Stimulated activated CD4-positive, alpha-beta T cell treated with anti-CD3 and anti-CD28 coated beads, Interleukin-1b, Interleukin-23, amount 100 ng/mL, for 1 hour (primary cell): ENCODE measurements at places on chromosomes 1 and 21.

DNA sequence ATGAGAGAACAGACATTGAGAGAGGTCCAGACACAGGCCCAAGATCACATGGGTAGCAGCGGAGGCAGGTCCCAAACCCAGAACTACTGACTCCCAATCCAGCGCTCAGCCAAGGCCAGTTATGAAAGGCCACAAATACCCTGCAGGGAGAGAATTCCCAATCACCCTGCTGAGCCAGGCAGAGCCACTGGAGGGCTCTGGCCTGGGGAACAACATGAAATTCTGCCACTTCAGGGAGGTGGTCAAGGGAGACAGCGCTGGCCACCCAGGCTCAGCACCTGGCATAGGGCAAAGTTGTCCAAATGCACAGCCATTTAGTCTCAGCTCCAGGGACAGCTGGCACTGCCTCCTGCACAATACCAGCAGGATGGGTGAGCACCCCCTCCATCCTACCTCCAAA is 27.5 kb downstream of the SLC9A1 start:
- no peak for DNase-seq

DNA sequence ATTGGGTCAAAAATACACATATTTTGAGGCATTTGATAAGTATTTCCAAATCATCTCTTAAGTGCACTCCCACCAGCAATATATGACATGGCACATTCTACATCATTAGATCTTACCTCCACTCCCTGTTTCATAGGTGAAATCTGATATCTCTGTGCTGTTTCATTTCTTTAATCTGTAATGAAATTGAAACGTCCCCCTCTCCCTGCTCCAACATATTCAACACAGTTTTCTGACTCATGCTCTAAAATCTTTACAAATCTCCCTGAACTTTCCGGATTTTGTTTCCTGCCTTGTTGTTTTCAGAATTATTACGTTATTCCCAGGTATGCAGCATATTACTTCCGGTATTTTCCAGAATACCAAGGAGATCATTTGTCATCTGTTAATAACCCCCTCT is 66.1 kb upstream of the AKT3 start:
- DNase-seq = no peak

DNA sequence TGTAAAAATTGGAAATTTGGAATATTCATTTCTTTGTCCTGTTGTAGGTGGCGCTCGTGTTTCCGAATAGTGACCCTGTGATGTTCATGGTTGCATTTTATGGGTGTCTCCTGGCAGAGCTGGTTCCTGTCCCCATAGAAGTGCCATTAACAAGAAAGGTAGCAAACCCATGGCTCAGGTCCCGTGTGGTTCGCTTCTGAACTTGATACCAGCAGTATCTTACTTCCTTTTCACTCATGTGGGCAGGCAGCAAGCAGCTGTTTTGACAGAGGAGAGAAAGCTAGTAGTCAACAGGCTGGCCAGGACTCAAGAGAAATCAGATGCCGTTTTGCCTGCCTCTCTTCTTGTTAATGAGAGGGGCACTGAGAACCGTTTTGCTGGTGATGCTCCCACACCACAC is 72.8 kb downstream of the S100B start:
- DNase-seq = no peak

- DNase-seq = no peak
Observed at GRCh38 chr1:13871886-13872285, 171.9 kb downstream of the PRDM2 start.

DNA sequence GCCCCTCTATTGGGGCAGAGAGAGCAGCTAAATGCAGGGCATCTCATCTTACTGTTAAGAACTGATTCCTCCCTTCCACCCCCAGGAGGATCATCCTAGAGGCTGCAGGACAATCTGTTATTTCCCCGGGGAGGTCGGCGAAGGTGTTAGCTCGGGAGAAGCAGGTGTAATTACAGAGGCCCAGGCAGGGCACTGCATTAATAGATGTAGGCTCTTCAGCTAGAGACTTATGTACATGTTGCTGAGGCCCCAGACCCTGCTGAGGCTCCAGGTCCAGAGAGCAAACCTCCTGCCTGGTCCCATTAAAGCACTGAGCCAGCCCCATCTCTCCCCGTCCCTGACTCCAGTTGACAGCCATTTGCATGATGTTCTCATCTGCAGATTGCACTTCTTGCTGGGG is 320.3 kb upstream of the VAMP3 start:
- DNase-seq = no peak

DNA sequence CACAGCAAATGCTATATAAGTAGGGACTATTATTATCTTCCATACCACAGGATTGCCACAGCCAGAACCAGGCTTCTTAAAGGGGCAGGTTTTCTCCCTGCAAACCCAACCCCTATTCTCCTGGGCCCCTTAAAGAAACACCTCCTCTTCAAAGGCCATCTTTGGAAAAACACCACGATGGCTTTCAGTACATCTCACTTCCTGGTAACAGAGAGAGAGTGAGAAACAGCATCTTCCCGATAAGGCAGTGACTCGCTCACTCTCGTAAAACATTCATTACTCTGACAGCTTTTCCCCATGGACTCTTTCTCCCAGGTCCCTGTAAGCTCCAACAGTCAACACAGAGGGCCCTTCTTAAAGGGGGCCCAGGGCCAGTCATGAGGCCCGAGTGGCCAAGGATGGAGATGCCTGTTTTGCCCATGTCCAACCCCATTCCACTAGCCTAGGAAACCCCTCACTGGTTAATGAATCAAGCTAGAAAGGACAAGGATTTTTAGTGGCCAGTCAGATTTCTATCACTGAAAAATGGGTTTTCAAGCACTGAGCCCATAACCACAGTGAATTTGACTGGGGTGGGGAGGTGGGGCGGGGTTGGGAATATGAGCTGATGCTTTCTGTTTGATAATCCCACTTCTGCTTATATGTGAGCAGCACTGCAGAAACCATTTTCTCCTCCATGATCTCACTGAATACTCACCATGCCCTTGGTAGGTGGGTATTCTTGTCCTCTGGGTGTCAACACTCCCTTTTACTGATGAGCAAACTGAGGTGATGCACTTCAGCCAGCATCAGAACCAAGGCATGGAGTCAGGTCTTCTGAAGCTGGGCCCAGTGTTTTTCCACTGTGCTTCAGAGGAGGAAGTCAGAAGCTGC is 3.6 kb upstream of the NAV1 start:
- no peak for DNase-seq

GRCh38 chr21:29235714-29236197 is 63.0 kb upstream of the BACH1 start:
- no peak for DNase-seq

- DNase-seq = no peak
Observed at GRCh38 chr1:11802616-11802972, 3.2 kb downstream of the MTHFR start.

DNA sequence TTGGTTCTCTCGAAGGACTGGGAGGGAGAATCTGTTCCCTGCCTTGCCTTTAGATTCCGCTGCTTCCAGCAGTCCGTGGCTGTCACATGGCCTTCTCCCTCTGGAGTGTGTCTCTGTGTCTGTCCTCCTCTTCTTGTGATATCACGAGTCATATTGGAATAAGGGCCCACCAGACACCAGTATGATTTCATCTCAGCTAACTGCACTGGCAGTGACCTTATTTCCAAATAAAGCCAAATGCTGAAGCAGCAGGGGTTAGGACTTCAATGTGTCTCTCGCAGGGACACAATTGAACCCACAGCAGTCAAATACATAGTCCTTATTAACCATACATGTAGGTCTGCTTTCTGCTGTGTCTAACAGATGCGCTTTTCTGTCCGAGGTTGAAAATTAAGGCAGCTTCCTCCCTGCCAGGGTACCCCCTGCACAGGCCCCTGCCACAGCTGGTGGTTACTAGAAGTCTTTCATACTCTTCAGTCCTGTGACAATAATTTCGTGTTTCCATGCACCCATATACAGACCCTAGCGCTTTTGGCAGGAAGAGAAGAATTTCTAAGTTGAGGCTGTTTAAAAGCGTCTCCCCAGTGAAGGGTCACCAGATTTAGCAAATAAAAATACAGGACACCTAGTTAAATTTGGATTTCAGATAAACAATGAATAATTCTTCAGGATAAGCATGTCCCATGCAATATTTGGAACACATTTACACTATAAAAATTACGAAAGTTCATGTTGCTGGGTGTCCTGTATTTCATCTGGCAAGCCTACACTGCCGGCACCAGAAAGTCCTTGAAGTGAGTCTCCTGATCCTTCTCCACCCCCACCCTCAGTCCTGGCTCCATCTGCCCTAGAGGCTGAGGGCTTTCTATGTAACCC is 182.1 kb downstream of the ETS2 start:
- no peak for DNase-seq

- no peak for DNase-seq
Observed at GRCh38 chr1:9073143-9073542, 3.7 kb upstream of the SLC2A5 start.

- DNase-seq = no peak
Observed at GRCh38 chr21:27590271-27590670, 623.4 kb upstream of the ADAMTS5 start.

GRCh38 chr1:202688401-202688800 is 21.9 kb downstream of the SYT2 start:
- DNase-seq = no peak

GRCh38 chr1:6922096-6922931 is 137.1 kb downstream of the CAMTA1 start:
- DNase-seq = no peak

GRCh38 chr1:21696931-21697330 is 27.8 kb upstream of the RAP1GAP start:
- no peak for DNase-seq

DNA sequence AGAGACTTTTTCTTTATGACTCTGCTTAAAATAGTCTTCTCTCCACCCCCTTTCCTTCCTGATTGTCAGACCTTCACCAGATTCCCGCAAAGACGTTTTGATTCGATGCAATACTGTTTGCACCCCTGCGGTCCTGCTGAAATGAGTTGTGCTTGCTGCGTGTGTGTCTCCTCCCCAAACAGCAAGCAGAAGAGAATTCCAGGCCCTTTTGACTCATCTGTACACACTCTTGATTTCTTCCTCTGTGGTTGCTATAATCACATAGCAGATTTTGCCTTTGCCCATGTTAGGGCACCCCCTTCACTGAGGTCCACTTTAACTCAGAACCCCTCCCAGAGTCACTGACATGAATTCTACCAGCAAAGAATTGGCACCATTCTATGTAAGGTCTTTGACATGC is 136.5 kb downstream of the ZZZ3 start:
- no peak for DNase-seq

DNA sequence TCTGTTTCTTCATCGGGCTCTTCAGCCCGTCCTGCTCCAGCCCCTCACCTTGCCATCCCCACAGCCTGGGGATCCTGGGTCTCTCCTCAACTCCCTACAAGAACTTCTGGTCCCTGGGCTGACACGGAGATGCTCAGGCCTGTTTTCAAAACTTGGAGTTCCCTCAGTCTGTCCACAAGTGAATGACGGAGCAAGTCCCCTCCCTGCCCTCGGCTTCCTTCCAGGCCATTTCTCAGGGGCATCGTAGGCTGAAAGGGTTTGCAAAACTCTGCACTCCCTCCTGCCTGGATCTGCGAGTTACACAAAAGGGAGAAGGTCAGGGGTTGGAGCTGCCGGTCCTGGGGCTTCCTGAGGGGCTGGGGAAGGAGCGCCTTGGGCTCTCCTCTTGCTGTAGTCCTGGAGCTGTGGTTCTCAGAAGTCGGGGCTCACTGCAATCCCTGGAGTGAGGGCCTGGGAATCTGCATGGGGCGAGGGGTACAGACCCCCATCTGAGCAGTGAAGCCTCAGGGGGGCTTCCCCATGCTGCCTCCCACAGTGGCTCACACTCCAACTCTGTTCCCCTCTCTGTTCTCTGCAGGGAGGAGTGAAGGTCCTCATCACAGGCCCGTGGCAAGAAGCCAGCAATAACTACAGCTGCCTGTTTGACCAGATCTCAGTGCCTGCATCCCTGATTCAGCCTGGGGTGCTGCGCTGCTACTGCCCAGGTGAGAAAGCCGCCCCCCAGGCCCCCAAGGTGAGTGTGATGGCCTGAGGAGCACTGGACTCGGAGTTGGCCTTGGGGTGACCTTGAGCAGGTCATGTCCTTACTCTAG is 100.6 kb upstream of the VAMP3 start:
- DNase-seq = no peak

DNA sequence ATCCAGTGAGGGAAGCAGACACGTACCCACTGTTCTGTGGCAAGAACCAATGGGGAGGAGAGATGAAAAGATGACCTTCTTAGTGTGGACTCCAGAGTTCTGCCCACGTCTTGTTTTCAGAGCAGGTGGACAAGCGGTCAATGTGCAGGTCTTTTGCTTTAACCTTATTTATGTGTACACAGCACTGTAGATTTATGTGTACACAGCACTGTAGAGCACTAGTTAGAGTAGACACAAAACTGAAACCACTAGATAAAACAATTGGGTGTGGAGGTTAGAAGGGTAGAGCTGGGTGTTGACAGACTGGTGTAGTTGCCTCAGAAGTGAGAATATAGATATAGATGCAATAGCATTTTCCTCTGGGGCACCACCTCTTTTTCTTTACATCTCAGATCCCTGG is 150.0 kb downstream of the MAGI3 start:
- no peak for DNase-seq

GRCh38 chr1:155202198-155202597 is 5.5 kb downstream of the THBS3 start:
- no peak for DNase-seq

GRCh38 chr1:150609732-150610131 is 19.7 kb downstream of the ENSA start:
- DNase-seq = no peak

- DNase-seq = no peak
Observed at GRCh38 chr1:74012583-74012982, 185.4 kb downstream of the LRRIQ3 start.

- no peak for DNase-seq
Observed at GRCh38 chr1:26706315-26706714, 10.5 kb downstream of the ARID1A start.

GRCh38 chr1:25643929-25644328 is 27.3 kb downstream of the MAN1C1 start:
- no peak for DNase-seq

- DNase-seq = no peak
Observed at GRCh38 chr1:54371038-54371941, 34.9 kb downstream of the SSBP3 start.

- no peak for DNase-seq
Observed at GRCh38 chr1:61224609-61225008, 142.2 kb downstream of the NFIA start.

- no peak for DNase-seq
Observed at GRCh38 chr1:92679980-92680379, 104.9 kb downstream of the EVI5 start.

- DNase-seq = no peak
Observed at GRCh38 chr1:227790034-227790400, 25.5 kb upstream of the PRSS38 start.

GRCh38 chr1:27388337-27389005 is 4.0 kb upstream of the GPR3 start:
- DNase-seq = peak; percentile 51

GRCh38 chr1:217586586-217586985 is 44.3 kb downstream of the GPATCH2 start:
- DNase-seq = no peak

GRCh38 chr1:157313240-157313807 is 175.1 kb upstream of the ETV3 start:
- DNase-seq = no peak

DNA sequence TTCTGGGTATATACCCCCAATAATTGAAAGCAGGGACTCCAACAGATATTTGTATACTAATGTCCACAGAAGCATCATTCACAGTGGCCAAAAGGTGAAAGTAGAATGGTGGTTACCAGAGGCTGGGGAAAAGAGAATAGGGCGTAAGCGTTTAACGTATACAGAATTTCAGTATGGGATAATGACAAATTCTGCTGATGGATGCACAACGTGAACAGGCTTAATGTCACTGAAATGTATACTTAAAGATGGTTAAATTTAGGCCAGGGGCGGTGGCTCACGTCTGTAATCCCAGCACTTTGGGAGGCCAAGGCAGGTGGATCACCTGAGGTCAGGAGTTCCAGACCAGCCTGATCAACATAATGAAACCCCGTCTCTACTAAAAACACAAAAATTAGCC is 4.4 kb upstream of the NFYC start:
- no peak for DNase-seq
